ENCODE measurements at places on chromosomes 1 and 21.

DNA sequence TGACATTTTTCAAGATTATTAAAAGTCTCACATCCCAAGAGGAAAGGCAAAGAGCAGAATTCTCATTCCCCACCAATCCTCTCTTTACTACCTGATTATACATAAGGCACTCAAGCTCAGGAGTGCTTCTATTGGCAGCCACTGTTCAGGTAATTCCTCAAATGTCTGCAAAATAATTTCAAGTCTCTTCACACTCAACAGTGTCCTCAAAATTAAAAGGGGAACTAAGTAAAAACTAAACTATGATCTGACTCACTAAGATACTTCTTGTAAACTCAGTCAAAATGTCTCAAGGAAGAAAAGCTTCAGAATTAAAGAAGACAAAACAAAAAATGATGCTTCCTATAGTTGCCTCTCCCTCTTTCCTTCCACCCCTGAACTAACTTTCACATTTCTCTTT is 135.6 kb downstream of the GPATCH2 start:
- DNase-seq = no peak

- no peak for DNase-seq
Measured at GRCh38 chr21:39153842-39154241, 29.4 kb downstream of the PSMG1 start.

DNA sequence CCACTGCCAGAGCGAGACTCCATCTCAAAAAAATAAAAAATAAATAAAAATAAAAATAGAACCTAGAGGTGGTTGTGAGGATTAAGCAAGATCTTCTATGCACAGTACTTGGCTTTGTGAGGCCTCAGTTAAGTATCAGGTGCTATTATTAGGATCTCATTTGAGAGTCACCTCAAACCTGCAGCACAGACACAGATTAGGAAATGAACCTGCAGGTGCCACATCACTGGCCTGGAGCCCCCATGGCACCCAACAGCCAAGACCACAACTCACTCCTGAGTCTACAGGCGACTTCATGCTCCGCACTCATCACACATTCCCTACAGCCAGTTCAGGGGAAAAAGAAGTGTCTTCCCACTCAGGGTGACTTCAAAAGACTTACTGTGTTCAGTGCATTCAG is 176.8 kb downstream of the SLC45A1 start:
- no peak for DNase-seq

DNA sequence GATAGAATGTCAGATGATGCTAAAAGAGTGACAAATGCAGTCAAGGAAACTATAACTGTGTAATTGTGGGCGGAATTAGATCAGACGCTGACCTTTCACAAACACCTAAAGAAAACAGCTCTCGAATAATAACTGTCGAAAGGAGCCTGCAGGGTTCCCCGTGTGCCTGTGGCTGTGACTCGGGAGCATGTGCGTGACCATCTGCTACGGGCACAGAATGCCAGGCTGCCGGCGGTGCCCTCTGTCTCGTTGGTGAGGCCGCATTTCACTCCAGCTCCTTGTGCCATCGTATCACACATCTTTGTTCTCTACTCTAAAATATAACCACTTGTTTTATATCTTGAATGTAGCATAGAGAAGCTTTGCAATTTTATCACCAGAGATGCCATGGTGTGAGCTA is 267.8 kb upstream of the FMN2 start:
- no peak for DNase-seq

DNA sequence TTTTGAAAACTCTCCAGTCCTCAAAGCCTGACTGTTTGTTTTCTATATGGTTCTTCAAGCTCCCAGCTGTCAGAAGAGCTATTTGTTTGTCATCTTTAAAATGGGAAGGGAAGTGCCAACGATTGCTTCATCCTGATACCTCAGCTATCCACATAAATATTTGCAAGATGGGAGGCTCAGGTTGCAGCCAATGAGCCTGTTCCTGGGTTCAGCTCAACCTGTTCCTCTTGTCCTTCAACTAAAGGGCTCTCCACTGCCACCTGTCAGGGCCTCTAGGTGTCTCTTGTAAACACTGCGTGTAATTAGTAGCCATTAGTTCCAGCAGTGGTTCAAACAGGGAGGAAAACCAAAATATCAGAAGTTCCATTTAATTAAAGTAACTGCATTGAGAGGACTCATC is 445.1 kb downstream of the AJAP1 start:
- DNase-seq = no peak

- no peak for DNase-seq
Measured at GRCh38 chr1:202498542-202498941, 150.0 kb downstream of the PPP1R12B start.

DNA sequence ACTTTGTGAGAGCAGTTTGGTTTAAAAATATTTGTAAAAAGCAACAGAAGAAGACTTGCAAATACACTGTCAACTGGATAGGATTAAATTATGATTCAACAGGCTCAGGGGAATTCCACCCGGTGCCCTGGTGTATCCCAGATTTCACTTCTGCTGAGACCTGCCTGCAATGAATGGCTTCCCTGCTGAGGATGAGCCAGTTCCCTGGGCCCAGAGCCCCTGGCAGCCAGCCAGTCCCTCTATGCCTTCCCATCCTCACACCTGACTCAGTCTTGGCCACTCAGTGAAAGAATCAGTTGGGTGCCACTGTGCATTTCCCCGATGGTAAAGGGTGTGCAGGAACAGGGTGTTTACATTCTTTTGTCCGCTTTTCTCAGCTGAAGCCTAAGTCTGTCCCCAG is 64.4 kb downstream of the KCTD3 start:
- DNase-seq = peak; percentile 6

DNA sequence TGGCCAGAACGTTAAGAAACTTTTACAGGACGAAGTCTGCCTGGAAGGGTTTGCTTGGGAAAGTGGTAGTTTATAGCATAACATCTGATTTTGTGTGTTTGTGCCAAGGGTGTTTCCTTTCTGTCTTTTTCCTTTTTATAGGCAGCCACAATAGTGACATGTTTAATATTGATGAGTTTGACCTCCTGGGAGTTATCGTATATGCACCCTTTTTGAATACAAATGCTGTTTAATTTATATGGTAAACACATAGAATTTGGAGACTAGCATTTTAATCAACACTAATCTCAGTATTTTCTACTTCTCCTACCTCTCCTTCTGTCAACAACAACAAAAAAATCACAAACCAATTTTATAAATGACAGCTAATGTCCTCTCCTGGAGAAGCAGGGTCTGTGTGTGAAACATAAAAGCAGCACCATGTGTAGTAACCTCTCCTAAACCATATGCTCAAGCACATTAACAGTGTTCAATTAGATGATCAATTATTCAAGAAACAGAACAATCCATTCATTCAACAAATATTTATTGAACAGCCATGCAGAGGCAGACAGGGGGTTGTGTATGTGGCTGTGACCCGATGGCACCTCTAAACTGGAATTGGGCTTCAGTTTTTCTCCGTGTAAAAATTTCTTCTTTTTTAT is 604 bp upstream of the FMN2 start:
- no peak for DNase-seq

- no peak for DNase-seq
Measured at GRCh38 chr1:155196893-155197638, 10.6 kb downstream of the THBS3 start.

DNA sequence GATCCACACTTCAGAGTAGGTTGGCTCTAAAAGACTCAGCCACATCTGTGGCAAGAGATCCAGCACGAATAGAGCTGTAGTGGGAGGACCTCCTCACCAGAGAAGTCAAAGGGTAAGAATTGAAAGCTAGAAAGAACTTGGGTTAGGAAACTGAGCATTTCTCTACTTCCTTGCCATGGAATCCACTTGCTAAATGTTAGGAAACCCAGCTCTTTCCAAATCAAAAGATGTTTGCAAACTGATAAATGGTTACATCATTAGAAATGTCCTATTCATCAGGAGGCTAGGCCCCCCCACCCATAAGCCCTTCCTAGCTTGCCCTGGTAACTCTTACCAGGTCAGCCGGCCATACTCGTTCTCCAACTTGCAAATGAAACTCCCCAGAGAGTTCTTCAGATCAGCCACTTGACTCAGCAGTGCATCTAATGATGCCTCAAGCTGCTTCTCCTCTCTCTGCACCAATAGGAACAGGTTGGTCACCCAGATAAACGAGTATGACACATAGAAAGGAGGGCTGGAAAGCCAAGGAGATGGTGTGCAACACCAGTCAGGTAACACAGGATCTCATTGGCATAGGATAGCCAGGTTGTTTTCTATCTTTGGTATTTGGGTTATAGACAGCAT is 1.5 kb downstream of the MED8 start:
- peak; percentile 26 for DNase-seq

DNA sequence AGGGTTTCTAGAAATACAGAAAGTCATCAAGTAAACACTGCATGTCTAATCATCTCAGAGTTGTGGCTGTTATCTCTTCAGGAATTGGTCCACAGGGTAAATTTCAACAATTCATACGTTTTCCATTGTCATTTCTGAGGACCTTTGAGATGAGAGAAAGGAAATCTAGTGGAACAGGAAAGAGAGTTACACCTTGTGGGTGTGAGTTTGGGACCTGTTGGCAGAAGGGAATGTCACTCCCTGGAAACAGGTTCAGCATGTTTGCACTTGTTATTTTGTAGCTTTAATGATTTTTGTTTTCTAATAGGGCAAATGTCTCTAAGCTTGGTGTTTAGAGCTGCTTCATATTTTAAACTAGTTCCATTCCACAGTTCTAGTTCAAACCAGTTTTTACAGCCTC is 5.6 kb downstream of the TMEM167B start:
- DNase-seq = no peak

GRCh38 chr1:235945775-235946570 is 79.3 kb upstream of the LYST start:
- no peak for DNase-seq

DNA sequence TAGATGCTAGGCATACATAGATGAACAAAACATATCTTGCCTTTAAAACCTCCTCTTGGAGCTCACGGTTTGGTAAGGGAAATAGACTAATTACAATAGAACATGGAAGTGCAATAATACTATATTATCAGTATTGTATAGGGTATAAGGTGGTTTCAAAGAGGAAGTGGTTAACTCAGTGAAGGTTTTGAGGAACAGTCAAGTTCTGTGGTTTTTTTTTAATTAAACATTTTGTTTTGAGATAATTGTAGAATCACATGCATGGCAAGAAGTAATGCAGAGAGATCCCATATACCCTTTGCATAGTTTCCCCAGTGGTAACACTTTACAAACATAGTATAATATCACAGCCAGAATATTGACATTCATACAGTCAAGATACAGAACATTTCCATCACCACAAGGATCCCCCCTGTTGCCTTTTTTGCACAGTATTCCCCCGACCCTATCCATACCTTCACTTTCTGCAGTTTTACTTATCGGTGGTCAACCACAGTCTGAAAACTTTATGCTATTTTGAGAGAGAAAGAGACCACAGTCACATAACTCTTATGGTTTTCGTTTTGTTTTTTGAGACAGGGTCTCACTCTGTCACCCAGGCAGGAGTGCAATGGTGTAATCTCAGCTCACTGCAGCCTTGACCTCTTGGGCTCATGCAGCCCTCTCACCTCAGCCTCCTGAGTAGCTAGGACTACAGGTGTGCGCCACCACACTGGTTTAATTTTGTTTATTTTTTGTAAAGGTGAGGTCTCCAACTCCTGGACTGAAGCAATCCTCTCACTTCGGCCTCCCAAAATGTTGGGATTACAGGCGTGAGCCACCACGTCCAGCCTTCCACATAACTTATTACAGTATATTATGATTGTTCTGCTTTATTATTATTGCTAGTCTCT is 60.5 kb upstream of the KIAA1614 start:
- no peak for DNase-seq

DNA sequence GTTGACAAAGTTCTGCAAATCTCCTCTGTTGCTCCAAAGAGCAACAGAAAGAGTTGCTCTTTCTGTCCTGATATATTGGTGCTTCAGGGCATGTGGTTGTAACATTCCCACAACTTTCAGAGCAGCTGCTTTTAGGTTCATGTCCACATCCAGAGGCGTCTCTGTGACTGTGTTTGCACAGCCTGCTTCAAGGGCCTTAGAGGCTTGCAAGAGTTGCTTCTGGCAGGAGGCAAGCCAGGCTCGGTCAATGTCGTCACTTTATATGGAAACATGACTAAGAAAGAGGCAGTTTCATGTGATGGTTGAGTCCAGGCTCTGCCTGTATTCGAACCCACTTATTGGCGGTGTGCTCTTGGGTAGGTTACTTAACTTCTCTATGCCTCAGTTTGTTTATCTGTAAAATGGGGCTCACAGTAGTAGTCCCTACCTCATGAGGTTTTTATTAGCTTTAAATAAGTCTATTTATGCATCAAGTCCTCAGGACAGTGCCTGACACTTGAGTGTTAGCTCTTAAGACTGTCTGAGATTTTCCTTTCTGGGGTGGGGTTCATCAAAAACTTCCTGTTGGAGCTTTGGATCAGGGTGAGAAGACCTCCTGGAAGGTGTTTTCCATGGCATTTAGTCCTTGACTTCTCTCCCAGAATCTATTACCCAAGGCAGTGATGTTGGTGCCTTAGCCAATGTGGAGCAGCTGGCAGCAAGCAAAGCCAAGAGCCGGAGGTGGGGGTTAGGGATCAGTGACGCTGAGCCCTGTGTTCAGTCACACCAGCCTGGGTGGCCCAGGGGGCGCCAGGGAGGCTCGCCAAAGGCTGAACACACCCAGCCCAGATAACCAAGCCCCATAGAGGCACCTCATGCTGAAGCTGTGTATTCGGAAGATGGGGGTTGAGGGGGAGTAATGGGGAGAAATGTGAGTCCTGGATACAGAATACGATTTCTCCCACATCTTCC is 18.9 kb downstream of the LHX4 start:
- DNase-seq = no peak

- DNase-seq = peak; percentile 48
Measured at GRCh38 chr1:28582248-28582615, 9.8 kb upstream of the RAB42 start.

DNA sequence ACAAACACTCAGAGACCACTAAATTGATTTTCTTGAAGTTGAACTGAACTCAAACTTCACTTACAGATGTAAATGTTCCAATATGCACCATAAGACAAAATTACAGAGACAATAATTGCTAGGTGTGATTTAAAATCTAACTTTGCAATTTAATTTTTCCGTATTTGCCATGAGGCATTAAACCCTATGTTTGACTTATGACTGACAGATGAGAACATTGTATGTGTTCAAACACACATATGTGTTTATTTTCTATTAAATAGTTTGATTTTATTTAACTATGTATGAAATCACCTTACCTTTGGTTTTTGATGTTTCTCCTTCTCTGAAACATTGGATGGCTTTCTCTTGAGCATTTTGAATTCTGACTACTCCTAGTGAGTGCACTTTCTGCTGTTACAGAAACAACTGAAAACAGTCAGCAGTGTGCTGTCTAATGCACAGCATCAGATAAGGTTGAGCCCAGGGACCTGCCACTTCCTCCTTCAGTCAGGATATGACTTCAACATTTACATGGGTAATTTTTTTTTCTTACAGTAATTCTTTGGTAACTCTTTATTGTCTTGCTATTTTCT is at the start of gene SAMSN1:
Gene SAMSN1 (minus strand): TSS at position 410 of the 575 bp plus-strand sequence. CDS start 54 bp downstream, at position 356.
- DNase-seq = no peak

All from fibroblast of villous mesenchyme (primary cell).